Purkinje cell (primary cell): ENCODE measurements at places on chromosomes 4 and X. TPM values are rescaled to one million over a fixed set of nuclear protein-coding genes. Genes with fewer than 3 reads are reported as not detected.

DRD5 gene
- not detected in 2 replicates for polyA plus RNA-seq

FOXR2 gene
- polyA plus RNA-seq: not detected in 2 replicates

LGI2 gene
- 0.54 and 0.90 TPM in 2 replicates for polyA plus RNA-seq

PRKG2 gene
- 1.7 TPM in 1 of 2 replicates, not detected in the other for polyA plus RNA-seq

NEXMIF gene
- 1.7 and 3.7 TPM in 2 replicates for polyA plus RNA-seq

IGFBP7 gene
- polyA plus RNA-seq: 1.9 and 3.6 TPM in 2 replicates

PNMA3 gene
- 4.1 and 5.0 TPM in 2 replicates for polyA plus RNA-seq

C4orf51 gene
- polyA plus RNA-seq: not detected in 2 replicates

OPRPN gene
- not detected in 2 replicates for polyA plus RNA-seq

ABCB7 gene
- 9.7 and 10.7 TPM in 2 replicates for polyA plus RNA-seq

UGT2B10 gene
- polyA plus RNA-seq: not detected in 2 replicates

CLDN2 gene
- polyA plus RNA-seq: not detected in 2 replicates

PDE6B gene
- polyA plus RNA-seq: 0.53 and 1.2 TPM in 2 replicates

MMGT1 gene
- polyA plus RNA-seq: 41.5 and 59.8 TPM in 2 replicates

CASP3 gene
- 12.8 and 45.6 TPM in 2 replicates for polyA plus RNA-seq

SPIN2A gene
- 0.97 TPM in 1 of 2 replicates, not detected in the other for polyA plus RNA-seq

PRR32 gene
- polyA plus RNA-seq: not detected in 2 replicates

CSAG1 gene
- polyA plus RNA-seq: 0.86 TPM in 1 of 2 replicates, not detected in the other

PDZD4 gene
- 0.43 and 2.1 TPM in 2 replicates for polyA plus RNA-seq

PAGE2 gene
- not detected in 2 replicates for polyA plus RNA-seq

SYTL4 gene
- polyA plus RNA-seq: 1.0 and 2.0 TPM in 2 replicates

CDX4 gene
- polyA plus RNA-seq: not detected in 2 replicates

SMIM14 gene
- polyA plus RNA-seq: 39.9 and 106 TPM in 2 replicates

RGN gene
- 9.6 and 21.0 TPM in 2 replicates for polyA plus RNA-seq

SRPX2 gene
- polyA plus RNA-seq: not detected in 2 replicates

RPS6KA6 gene
- polyA plus RNA-seq: 3.7 and 4.0 TPM in 2 replicates

ANAPC10 gene
- 75.1 and 77.6 TPM in 2 replicates for polyA plus RNA-seq

ADH1C gene
- not detected in 2 replicates for polyA plus RNA-seq

MFAP3L gene
- 32.3 and 43.4 TPM in 2 replicates for polyA plus RNA-seq

STARD8 gene
- 0.06 and 0.32 TPM in 2 replicates for polyA plus RNA-seq

FRMD7 gene
- polyA plus RNA-seq: not detected in 2 replicates

HNRNPD gene
- 77.4 and 109 TPM in 2 replicates for polyA plus RNA-seq

FAM47E gene
- polyA plus RNA-seq: 11.6 and 18.3 TPM in 2 replicates

ADH7 gene
- not detected in 2 replicates for polyA plus RNA-seq

RAB41 gene
- polyA plus RNA-seq: 0.69 TPM in 1 of 2 replicates, not detected in the other

SPCS3 gene
- polyA plus RNA-seq: 52.9 and 88.6 TPM in 2 replicates

TMEM47 gene
- polyA plus RNA-seq: 8.2 and 9.3 TPM in 2 replicates

NXF2 gene
- not detected in 2 replicates for polyA plus RNA-seq

TRPC3 gene
- 361 and 412 TPM in 2 replicates for polyA plus RNA-seq

EGF gene
- not detected in 2 replicates for polyA plus RNA-seq

TGIF2LX gene
- polyA plus RNA-seq: not detected in 2 replicates

IDUA gene
- 0.25 and 0.30 TPM in 2 replicates for polyA plus RNA-seq

GATA1 gene
- polyA plus RNA-seq: not detected in 2 replicates

ADD1 gene
- 202 and 266 TPM in 2 replicates for polyA plus RNA-seq

RADX gene
- 1.2 TPM in 1 of 2 replicates, not detected in the other for polyA plus RNA-seq

SLBP gene
- polyA plus RNA-seq: 61.5 and 65.0 TPM in 2 replicates

HTRA3 gene
- polyA plus RNA-seq: not detected in 2 replicates

ZNF41 gene
- polyA plus RNA-seq: 6.1 and 7.5 TPM in 2 replicates

BBS12 gene
- polyA plus RNA-seq: 7.8 and 19.9 TPM in 2 replicates

GLRB gene
- 193 and 222 TPM in 2 replicates for polyA plus RNA-seq

SORCS2 gene
- polyA plus RNA-seq: 5.2 and 8.3 TPM in 2 replicates

PTTG2 gene
- not detected in 2 replicates for polyA plus RNA-seq

GUCY1B1 gene
- polyA plus RNA-seq: 71.6 and 81.6 TPM in 2 replicates

APLN gene
- polyA plus RNA-seq: not detected in 2 replicates

RASSF6 gene
- polyA plus RNA-seq: not detected in 2 replicates

SYP gene
- polyA plus RNA-seq: 91.9 and 102 TPM in 2 replicates

IQSEC2 gene
- 0.06 and 1.2 TPM in 2 replicates for polyA plus RNA-seq
